ENCODE measurements at places on chromosomes 7 and 10.

DNA sequence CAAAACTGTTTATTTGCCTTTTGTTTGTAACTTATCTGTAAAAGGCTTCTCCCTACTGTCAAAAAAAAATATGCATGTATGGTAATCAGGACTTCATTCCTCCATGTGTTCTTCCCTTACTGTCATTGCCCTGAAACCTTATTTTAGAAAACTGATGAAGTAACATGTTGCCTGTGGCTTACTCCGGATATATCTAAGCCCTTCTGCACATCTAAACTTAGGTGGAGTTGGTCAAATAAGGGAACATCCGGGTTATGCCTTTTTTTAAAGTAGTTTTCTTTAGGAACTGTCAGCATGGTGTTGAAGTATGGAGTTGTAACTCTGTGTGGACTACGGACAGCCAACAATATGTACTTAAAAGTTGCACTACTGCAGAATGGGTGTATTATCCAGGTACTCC is 6.2 kb downstream of the SAR1A start:
- no peak for DNase-seq

DNA sequence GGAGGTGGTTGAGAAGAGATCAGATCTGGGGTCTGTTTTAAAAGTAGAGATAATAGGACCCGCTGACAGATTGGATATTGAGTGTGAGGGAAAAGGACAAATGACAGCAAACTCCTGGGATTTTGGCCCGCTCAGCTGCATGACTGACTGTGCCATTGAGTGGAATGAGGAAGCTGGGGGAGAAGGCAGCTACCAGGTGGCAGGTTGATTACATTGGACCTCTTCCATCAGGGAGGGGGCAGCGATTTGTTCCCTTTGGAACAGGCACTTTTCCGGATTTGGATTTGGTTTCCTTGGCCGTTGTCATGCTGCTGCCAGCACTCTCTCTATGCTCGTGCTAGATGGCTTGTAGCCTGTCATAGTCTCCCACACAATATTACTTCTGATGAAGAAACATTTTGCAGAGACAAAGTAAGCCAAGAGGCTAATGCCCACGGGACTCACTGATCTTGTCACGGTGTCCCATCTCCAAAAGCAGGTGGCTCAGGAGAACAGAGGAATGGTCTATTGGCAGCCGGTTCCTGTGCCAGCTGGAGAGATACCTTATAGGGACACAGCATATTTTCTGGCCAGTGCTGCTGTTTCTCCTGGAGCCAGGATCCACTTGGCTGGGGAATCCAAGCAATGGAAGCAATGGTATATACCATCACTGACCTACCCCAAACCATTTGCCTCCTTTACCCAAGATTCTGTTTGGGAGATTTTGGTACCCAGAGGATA is 69.1 kb upstream of the WAC start:
- DNase-seq, result no peak

GRCh38 chr10:22854935-22855421 is 72.9 kb upstream of the ARMC3 start:
- peak; percentile 80 for DNase-seq

GRCh38 chr7:81064426-81064825 is 145.6 kb upstream of the SEMA3C start:
- no peak for DNase-seq

- DNase-seq, result no peak
Observed at GRCh38 chr7:2643386-2644219, 11.8 kb downstream of the TTYH3 start.
